ENCODE measurements at places on chromosomes 12 and 14. TPM values are rescaled to one million over a fixed set of nuclear protein-coding genes. Genes with fewer than 3 reads are reported as not detected.

- DNase-seq = no peak
Measured at GRCh38 chr12:105850103-105850968, 288.4 kb downstream of the NUAK1 start.

Gene MYRFL
- 0.54 TPM for polyA plus RNA-seq

- no peak for DNase-seq
Measured at GRCh38 chr14:75549169-75549568, 26.9 kb downstream of the BATF start.

- DNase-seq = no peak
Measured at GRCh38 chr12:8813572-8814357, 8.7 kb upstream of the A2ML1 start.

- peak; percentile 85 for DNase-seq
Measured at GRCh38 chr12:89353188-89353822, 1.0 kb upstream of the DUSP6 start.

Gene ABCD2
- polyA plus RNA-seq = 0.08 TPM

- DNase-seq = no peak
Measured at GRCh38 chr14:49479432-49479831, 106.7 kb downstream of the RPS29 start.

GRCh38 chr14:66600416-66600815 is 92.5 kb downstream of the GPHN start:
- DNase-seq = no peak

GRCh38 chr14:78524196-78524595 is 354.0 kb downstream of the NRXN3 start:
- DNase-seq = no peak

GRCh38 chr12:112961074-112961473 is 17.2 kb upstream of the OAS2 start:
- no peak for DNase-seq

Gene PRB2
- polyA plus RNA-seq = 0.29 TPM

Gene AMN1
- 15.0 TPM for polyA plus RNA-seq

- no peak for DNase-seq
Measured at GRCh38 chr14:24873551-24873950, 176.4 kb downstream of the STXBP6 start.

Gene TSPAN19
- 2.9 TPM for polyA plus RNA-seq

Gene TGFB3
- 174 TPM for polyA plus RNA-seq

Gene FGF6
- not detected for polyA plus RNA-seq

DNA sequence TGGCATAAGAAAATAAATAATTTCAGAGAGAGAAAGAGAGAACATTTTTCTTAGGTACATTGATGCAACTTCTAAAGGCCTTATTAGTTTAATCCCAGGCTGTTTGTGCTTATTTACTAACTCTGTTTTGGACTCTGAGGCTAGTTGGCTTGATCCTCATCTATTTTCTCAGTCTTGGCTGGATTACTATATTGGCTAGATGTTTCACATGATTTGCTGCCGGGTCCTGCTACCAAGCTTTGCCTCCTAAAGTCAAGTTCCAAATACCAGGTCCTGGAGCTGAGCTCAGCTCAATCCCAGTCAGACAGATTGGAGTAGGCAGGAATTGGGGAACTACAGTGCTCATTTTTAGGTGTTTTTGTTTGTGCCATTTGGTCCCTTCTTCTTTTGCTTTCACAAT is 340.8 kb downstream of the BCAT1 start:
- no peak for DNase-seq

DNA sequence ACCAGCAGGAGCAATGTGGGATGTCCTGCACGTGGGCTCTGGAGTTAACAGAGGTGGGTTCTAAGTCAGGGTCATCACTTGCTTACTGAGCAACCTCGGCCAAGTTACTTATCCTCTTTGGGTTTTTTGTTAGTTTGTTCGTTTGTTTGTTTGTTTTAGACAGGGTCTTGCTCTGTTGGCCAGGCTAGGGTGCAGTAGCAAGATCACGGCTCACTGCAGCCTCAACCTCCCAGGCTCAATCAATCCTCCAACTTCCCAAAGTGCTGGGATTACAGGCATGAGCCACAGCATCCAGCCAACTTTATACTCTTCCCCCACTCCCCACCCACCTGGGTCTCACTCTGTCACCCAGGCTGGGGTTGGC is 78.4 kb downstream of the SETD3 start:
- DNase-seq = no peak

GRCh38 chr12:69875416-69875935 is 50.4 kb downstream of the MYRFL start:
- no peak for DNase-seq
